ENCODE measurements at places on chromosomes 1 and 21.

DNA sequence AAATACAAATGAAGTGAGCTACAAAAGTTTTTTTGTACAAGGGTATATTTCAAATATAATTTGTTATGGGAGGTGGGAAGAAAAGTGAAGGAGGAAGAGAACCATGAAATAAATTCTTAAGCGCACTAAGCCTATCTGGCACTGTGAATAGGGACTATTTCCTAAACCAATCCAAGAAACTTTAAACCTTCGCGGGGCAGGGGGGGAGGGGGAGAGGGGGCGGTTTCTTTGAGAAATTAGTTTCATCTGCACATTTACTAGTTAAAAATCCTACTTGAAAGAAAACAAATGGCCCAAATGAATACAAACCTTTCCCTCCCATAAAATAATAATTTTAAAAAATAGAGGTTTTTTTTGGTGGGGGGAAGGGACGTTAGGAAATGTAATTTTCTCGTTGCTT lies 364 bp downstream of the GOLPH3L start:
- peak; percentile 12 for DNase-seq

GRCh38 chr1:45863218-45863617 lies 59.8 kb downstream of the MAST2 start:
- peak; percentile 15 for DNase-seq

DNA sequence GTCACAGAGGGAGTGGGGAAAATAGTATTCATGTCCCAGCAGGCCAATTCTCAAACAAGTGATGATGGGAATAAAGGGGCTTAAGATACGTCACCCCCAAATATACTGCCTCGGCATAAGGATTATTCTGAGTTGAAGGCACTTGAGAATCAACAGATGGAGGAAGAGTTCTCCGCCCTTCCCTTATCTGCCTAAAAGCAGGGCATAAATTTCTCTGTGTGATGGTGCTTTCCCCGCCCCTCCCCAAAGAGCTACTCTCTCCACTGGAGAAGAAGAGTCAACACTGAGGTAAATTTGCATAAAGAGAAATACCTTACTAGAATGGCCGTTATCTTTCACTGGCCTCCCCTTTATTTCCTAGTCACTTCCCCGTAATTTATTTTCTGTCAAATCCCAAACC lies 18.7 kb downstream of the BECN2 start:
- DNase-seq = no peak

- DNase-seq = peak; percentile 76
Measured at GRCh38 chr1:226209307-226210059, 14.0 kb upstream of the MIXL1 start.

- DNase-seq = peak; percentile 17
Measured at GRCh38 chr1:186155594-186155993, 219.5 kb downstream of the TPR start.

GRCh38 chr1:89954401-89954800 lies 40.5 kb upstream of the ZNF326 start:
- DNase-seq = no peak

DNA sequence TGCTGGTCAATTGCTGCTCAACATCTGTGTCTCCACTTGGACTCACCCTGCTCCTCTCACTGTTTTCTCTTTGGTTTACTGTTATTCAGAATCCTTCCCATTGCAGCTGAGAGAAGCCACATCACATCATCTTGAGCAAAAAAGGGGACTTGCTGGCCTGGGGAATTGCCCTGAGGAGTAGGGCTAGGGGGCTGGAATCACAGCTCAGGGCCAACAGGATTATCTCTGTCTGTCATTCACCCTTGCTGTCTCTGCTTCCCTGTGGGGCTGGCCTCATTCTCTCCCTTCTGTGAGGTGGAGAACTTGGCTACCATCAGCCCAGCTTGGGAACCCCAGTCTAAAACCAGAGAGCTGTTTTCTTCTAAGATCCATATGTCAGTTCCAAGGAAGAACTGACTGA lies 140.7 kb upstream of the WNT4 start:
- DNase-seq = no peak

DNA sequence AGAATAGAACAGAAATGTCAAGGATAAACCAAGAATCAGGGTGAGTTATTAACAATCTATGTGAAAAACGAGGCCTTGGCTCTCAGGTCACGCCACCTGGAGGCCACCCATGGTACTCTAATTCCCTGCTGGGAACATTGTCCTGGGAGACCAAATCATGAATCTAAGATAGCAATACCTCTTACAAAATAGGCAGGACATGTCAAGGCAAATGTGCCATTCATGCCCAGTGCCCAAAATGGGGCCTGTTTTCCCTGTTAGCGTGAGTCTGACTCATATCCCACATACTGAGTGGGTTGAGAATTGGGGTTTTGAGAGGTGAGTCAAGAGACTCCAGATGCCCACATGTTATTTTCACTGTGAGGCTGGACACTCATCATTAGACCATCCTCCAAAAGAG lies 380.8 kb downstream of the HHIPL2 start:
- DNase-seq = peak; percentile 7

GRCh38 chr1:29697391-29697780 lies 461.1 kb downstream of the PTPRU start:
- no peak for DNase-seq

DNA sequence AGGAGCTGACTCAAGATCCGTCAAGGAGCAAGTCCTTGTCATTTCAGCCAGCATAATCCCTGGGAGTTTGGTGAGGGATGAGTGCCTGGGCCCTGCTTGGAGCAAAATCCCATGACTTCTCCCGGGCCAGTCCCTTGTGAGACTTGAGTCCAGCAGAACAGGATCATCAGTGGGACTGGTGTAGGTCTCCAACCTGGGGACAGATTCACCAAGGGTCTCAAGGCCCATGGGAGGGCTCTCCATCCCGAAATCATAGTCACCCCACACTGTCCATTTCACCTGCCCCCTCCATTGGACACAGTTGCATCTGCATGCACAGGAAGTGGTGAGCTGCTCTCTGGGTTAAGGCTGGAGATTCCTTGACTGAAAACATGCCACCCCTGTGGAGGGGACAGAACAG lies 178.2 kb downstream of the FOXD2 start:
- no peak for DNase-seq

DNA sequence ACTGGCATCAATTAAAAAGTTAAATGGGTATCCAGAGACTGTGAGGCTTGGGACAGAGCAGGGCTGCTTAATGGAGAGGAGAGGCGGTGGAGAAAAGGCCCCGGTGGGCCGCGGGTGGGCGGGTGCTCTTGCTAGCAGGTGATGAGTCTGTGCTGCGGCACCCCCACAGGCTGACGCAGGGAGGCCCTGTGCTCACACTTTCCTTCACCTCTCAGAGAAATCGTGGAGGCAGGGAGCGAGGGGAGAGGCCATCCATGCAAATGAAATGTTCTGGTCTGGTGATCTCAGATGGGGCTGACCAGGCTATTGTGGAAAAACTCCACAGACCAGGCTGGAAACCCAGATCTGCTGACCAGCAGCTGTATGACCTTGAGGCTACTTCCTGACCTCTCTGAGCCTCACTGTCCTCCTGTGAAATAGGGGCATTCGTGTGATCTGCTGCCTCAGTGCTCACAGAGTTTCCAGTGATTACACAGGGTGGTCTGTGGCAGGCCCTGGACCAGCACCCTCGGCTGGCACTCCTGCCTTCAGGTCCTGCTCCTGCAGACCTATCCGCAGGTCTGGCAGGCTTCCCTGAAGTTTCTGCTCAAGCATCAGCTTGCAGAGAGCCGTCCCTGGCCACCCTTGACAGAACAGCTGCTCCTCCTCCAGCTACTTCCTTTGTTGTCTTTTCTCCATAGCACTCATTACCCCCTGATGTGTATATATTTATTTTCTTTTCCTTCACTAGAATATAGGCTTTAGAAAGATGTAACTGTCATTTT lies 89.2 kb downstream of the BEND5 start:
- no peak for DNase-seq

GRCh38 chr1:18110968-18111367 lies 3.4 kb downstream of the IGSF21 start:
- peak; percentile 42 for DNase-seq

DNA sequence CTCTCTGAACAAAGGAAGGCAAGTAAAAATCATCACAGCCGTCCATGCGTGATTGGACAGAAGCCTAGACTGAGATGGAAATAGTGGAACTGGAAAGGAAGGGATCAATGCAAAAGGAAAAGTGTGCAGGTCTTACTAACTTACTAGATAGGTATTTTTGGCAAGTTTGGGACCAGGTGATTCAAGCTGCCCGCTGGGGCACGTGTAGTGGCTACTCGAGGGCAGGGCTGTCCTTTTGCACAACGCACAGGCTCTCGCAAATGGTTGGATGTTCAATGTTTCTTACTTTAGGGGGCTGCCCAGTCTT lies 566 bp upstream of the ALG6 start:
- DNase-seq = no peak

DNA sequence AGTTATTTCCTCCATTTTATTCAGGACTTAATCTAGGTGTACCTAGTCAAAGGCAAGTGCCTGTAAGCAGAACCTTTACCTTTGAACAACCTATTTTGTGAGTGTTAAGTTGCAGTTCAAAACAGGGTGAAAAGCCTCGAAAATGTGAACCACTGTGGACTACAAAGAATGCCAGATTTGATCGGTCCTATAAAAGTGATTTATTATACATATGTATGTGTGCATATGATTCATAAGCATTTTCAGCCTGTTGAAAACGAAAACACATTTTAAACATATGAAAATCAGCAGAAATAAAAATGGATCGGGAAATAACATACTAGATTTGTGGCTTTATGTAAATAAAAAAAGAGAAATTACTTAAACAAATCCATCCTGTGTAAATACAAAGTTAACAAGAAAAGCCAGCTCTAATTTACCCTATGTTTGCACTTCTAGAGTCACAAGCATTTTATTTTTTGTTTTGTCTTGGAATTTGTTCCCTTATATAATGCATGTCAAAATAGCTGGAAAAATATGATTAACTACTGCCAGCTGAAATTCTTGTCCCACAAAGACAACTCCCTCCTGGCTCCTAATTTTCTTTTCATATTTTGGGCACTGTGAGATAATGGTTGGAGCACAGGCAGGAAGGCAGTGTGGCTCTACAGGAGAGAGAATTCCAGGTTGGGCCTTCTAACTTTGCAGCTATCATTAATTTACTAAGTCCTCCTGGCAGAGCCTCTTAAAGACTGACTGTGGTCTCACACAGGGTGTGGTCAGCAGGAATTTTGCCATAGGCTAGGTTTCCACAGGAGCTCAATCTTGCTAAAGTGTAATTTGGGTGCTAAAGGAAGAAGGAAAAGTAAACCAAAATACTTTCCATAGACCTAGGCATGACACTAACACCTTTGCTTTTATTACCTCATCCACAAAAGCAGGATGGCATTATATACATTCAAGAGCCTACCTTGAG lies 70.2 kb upstream of the CDC42BPA start:
- no peak for DNase-seq

DNA sequence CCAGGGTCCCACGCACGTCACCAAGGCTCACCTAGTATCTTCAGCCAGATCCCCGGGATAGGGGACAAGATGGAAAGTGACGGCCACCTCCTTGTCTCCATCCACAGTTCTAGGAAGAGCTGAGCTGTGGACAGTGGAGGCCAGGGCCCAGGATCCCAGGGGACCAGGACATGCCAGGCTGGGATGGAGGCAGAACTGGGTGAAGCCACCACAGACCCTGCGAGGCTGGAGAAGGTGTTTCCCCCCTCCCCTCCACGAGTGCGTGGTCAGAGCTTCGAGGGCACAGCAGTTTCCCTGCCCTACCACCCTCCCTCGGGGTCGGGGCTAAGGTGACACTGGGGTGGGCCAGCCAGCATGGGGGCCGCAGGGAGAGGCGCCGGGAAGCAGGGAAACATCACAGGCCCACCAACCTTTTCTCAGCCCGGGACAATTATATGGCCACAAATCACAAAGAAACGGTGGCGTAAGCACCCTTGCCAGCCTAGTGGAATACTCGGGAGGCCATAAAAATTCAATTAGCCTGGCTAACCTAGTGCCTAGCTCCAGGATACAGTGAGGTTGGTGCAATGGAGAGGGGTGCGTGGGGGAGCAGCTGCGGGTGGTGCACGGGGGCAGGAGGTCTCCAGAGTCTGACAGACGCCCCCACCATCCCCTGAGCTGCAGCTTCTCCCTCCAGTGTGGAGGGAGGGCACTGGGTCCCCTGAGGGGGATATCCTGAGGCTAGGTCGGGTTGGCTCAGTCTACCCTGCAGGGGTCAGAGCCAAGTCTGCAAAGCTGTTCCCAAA lies 13.4 kb downstream of the DRAXIN start:
- no peak for DNase-seq

DNA sequence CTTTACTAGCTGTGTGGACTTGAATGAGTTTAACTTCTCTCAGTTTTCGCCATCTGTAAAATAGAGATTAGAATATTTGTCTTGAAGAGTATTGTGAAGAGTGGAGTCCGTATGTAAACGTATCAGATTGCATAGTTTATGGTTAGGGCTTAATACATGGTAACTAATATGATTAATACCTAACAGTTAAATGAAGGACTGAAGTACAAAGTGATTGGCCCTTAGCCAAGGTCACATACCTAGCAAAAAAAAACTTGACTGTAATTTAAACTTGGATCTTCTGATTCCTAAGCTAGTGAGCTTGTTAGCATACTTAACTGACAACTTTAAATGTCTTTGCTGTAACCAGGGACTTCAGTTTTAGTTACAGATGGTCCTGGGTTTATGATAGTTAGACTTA lies 1.9 kb downstream of the GIPC2 start:
- DNase-seq = no peak

GRCh38 chr1:12338017-12338416 lies 108.2 kb downstream of the VPS13D start:
- DNase-seq = no peak

DNA sequence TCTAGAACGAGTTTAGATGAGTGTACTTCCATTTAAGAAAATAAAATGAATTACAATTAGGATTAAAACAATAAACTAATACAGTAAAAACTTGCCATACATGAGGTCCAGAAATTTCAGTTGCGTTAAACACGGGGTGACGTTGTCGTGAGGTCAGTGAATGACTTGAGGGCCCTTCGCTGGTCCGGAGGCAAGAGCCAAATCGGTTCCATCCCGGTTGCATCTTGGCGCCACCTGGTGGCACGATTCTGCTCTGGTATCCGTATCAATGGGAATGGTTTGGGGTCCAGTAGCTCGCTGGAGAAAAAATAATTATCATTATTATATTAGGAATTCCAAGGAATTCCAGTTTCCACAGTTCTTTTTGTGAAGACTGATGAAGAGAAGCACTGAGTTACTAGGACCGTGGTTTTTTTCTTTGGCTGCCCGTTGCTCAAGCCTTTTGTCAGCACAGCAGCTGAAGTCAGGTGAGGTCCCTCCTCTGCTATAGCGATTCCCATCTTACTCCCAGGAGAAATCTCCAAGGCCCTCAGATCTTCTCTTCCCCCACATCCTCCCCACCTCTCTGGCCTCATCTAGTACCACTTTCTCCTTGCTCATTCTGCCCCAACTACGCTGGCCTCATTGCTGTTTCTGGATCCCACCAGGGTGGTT lies 161.4 kb downstream of the SLC35F3 start:
- peak; percentile 79 for DNase-seq

All from cerebellar cortex (tissue), 1 donor.